ENCODE measurements at places on chromosomes 3 and 15. TPM values are rescaled to one million over a fixed set of nuclear protein-coding genes. Genes with fewer than 3 reads are reported as not detected.

- no peak for DNase-seq
Observed at GRCh38 chr3:138070006-138070405, 45.4 kb downstream of the DZIP1L start.

DNA sequence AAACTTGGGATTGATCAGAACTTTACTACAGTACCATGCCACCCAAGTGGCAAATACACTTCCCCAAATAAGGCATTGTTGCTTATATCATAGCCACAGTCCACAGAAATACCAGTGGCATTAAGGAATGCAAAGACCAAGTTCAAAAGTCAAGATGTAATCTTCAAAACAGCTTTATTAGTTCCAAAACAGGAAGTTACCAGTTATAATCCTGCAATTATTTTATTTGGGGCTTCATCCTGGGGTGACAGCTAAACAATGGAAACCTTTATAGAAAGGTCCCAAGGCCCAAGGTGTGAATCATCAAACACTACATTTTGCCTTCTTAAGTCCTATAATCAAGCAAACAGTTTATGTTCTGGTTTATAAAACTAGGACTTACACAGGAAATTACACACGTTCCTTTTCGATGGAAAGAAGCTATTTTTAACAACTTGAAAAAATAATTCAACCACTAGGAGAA lies 30.3 kb upstream of the RNF7 start:
- DNase-seq, result no peak

GRCh38 chr3:144185276-144185675 lies 213.7 kb downstream of the DIPK2A start:
- DNase-seq, result no peak

The FAM43A gene
- 39.9 TPM for total RNA-seq

DNA sequence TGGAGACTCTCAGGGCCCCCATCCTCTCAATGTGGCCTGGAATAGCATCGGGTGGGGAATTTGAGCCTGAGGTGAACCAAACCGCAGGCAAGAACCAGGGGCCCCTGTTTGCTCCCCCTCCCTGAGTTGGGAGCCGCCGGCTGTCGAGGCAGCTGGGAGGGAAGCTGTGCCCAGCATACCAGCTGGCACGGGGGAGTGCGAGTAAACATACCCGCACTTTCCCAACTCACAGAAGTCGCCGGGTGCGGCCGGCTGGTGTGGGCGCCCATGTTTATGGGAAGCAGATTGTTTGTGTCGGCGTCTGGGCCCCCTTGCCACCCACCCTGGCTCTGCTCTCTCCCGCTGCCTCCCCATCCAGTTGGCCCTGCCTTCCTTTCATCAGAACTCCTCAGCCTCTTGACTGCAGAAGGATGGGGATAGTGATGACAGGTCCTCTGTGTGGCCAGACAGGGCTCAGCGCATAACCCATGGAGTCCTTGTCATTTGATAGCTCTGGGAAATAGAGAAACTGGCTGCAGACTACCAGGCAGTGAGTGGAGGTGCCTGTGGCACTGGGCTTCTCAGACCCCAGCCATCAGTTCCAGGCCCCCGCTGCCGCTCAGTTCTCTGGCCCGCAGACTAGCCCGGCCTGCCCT lies 60.4 kb downstream of the CACNA2D2 start:
- no peak for DNase-seq

The POLQ gene
- total RNA-seq, result 0.09 TPM

- DNase-seq, result no peak
Observed at GRCh38 chr15:47997195-47998080, 123.4 kb upstream of the SLC24A5 start.

- no peak for DNase-seq
Observed at GRCh38 chr15:48856942-48857341, 21.0 kb upstream of the EID1 start.

- DNase-seq, result no peak
Observed at GRCh38 chr3:145197051-145197820, 963.7 kb downstream of the PLOD2 start.

GRCh38 chr3:175748087-175748730 lies 889.1 kb downstream of the NAALADL2 start:
- DNase-seq, result no peak

The CHRNA7 gene
- total RNA-seq, result 1.5 TPM

DNA sequence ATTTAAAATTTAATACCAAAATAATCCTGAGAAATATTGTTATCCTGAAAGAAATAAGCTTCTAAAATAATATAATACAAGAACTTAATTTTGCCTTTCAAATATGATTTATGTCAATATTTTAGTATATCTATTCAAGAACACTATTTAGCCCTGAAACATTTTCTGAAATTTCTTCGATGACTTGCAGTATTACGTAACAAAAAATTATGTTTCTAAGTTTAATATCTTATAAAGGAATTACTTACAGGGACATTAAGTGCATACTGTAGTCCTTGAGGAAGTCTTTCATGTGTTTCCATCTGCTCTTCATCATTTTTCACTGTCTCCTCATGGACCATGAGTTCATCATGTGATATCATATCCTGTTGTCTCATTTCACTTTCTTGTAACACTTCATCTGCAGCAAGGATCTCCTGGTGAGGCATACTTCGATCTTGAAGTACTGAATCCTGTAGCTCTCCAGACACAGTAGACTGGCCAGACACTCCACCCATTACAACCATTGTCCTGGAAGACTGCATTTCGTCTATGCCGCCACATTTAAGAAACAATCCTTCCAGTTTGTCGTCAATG lies 62.0 kb downstream of the ZNF148 start:
- DNase-seq, result no peak

GRCh38 chr3:56800130-56800831 lies 1.5 kb downstream of the ARHGEF3 start:
- no peak for DNase-seq

GRCh38 chr3:152037953-152038352 lies 164.5 kb downstream of the SUCNR1 start:
- no peak for DNase-seq

- DNase-seq, result no peak
Observed at GRCh38 chr15:45169608-45170480, 17.9 kb downstream of the SHF start.

The CTXN2 gene
- total RNA-seq, result not detected

DNA sequence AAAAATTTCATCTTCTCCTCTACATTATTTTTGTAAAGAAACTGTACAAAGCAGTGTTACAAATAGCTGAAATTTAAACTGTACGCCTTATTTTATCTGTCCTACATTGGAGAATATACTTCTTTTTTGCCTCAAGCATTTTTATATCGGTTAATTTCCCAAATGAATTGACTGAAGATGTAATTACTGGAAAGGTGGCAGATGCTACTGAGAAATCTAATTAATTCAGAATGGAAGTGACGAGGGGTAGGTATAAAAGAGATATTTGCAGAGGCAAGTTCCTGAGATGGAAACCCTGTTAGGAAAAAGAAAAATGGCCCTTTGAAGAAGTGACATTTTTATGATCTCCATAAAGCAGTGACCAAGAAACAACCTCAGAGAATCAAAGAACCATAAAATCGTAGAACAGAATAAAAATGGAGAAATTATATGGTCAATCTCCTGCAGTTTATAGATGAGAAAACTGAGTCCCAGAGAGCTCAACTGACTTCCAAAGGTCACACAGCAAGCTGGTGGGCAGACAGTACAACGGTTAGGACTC lies 20.4 kb downstream of the RUVBL1 start:
- DNase-seq, result no peak

- no peak for DNase-seq
Observed at GRCh38 chr15:56930669-56931313, 12.3 kb downstream of the TCF12 start.

GRCh38 chr15:60272623-60273022 lies 125.2 kb downstream of the ANXA2 start:
- no peak for DNase-seq

The PCLAF gene
- not detected for total RNA-seq

DNA sequence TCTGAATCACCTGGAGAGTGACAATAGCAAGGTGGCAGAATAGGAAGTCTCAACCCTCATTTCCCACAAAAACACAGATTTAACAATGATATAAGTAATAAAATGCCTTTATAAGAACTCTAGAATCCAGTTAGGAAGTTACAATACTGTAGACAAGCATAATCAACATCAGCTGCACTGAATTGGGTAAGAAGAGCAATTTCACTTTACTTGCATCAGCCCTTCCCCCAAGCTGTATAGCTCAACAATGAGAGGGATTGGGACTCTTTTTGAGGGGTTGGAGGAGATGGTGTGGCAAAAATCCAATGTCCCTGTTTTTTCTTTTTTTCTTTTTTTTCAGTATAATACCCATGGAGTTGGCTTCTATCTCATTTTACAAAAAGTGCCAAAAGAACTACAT lies 63.1 kb downstream of the SERP1 start:
- DNase-seq, result no peak

The GNB4 gene
- total RNA-seq, result 67.3 TPM

GRCh38 chr3:29128001-29128400 lies 152.9 kb upstream of the RBMS3 start:
- no peak for DNase-seq

The TM6SF1 gene
- total RNA-seq, result 7.8 TPM

- no peak for DNase-seq
Observed at GRCh38 chr3:25594007-25594502, 70.7 kb downstream of the TOP2B start.

- no peak for DNase-seq
Observed at GRCh38 chr3:133746712-133747066, 496 bp downstream of the TF start.

DNA sequence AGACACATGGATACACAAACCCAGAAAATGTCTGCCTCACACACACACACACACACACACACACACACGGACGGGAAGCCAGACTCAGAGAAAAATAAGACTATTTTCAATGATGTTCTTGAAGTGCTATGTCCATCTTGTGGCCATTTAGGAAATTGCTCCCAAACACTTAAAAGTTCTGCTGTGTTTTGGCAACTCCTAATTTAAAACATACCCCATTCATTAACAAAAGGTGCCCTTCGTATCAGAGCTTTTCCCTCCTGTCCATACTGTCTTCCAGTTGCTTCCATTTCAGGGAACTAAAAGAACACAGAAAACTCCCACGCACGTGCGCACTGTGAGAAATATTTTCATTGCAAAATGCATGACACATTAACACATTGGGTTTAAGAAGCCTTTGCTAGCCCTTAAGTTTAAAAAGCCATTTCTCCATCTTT lies 44.6 kb downstream of the SLC12A1 start:
- DNase-seq, result peak; percentile 60

The ATP6V1A gene
- total RNA-seq, result 48.6 TPM

The SLC9A9 gene
- 16.0 TPM for total RNA-seq

The GOLGA8M gene
- 16.0 TPM for total RNA-seq

DNA sequence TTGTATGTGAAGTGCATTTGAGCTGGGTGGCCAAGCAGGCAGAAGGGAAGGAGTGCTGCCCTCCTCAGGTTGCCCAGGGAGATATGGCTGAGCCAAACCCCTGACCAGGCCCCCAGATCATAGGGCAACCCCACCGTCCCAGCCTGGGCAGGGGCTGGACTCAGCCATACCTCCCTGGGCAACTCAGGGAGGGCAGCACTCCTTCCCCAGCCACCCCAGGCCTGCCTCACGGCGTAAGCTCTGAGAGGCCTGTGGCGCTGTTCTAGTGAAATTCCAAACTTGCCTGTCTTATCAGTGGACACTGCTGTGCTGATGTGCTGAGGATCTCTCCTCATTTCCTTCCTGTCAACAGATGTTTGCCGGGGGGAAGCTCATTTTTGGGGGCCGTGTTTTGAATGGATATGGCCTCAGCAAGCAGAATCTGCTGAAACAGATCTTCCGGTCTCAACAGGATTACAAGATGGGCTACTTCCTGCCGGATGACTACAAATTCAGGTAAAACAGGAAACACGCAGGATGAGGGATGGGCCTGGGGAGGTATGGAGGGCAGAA lies 57.6 kb upstream of the FGD5 start:
- no peak for DNase-seq

DNA sequence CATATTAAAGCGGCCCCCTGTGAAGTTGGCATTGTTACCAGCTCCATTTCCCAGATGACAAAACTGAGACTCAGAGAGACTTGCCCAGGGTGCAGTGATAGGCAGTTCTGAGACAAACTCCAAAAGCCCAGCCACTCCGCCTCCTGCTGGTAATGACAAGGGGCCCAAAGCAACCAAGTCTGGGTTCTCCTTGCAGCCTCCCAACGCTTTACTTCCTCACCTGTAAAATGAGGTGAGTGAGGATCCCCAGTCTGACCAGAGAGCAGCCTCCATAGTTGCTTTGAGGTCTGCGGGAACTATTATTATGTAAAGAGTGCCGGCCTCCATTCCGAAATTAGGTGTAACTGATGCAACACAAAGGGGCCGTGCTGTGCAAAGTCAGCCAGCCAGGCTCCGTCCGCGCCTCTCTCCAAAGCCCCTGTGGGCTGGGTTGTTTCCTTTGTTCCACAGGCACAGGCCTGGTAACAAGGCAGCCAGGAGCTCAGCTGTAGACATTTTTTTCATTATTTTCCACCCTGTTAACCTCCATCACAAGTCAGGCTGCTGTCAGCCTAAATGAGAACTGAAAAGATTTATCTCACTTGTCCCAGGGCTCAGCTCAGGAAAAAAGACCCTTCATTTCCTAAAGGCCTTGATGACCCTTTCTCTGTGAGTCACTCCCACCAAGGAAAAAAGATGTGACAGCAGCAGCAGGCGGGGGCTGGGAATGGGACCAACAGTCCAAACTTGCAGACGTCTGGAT lies 139.1 kb upstream of the RAD18 start:
- no peak for DNase-seq

DNA sequence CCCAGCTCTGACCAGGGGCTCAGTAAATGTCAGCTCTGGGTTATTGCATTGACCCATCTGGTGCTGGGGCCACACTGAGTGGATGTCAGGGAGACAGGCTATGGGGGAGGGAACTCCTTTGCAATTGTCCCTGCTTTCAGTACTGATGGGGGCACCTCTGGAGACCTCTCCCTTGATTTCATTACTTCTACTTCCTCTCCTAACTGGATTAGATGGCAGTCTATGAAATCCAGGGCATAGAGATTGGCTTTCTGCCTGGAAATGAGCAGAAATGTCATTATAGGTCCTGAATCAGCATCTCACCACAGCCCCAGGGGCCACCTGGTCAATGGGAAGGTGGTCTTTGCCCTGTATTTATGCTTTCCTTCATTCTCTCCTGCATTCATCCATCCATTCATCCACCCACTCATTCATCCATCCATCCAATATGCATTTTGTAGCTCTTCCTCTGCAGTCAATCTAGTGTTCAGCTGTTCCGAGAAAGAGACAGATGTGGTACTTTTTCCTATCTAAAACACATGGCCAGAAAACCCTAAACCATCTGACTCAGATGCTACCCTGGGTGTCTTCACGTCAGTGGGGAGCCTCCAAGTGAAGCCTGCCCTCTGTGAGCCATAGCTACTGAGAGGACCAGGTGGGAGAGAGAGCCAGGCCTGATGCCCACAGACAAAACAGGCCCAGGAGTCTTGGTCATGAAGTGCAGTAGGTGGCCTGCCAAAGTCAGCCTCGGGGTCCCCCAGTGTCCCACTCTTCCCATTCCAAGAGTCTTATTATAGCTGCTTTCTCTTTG lies 57.1 kb downstream of the CCDC33 start:
- no peak for DNase-seq

- no peak for DNase-seq
Observed at GRCh38 chr15:33396475-33396874, 85.7 kb downstream of the RYR3 start.

DNA sequence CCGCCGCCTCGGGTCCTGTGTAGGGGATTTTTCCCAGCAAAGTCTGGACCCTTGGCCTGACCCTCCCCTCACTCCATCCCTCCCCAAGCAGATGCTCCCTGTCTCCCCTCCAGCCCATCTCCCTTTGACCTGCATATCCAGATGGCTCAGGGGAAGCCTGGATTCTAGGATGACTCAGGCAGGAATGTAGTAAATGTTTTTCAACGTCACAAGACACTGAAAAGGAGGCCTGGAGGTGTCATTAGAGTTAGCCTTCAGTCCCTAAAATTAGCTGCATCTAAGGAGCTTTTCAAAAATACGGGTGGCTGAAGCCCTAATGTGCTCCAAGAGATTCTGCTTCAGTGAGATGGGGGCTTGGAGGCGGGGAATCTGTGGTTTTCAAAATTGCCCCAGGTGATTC lies 7.2 kb downstream of the ACAN start:
- no peak for DNase-seq

The CIP2A gene
- 5.6 TPM for total RNA-seq
